ENCODE measurements at places on chromosomes 2 and 18.

DNA sequence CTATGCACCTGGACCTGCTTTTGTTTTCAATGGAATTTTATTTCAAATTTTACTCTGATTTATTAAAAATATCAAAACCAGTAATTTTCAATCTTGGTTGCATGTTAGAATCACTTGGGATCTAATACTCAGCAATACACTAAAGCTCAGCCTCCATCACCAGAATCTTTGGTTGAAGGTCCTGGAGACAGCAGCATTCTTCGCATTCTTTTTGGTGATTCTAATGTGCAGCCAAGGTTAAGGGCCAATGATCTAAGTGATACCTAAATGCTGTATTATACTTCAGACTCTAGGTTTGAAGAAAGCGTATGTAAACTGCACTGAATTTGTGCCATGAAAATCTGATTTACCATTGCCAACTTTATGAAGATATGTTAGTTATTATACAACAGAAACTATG is 493.1 kb downstream of the XIRP2 start:
- DNase-seq, result no peak

- no peak for DNase-seq
Measured at GRCh38 chr18:79911344-79912270, 39.8 kb downstream of the SLC66A2 start.

- DNase-seq, result no peak
Measured at GRCh38 chr18:11411048-11411447, 198.3 kb upstream of the SLC35G4 start.

DNA sequence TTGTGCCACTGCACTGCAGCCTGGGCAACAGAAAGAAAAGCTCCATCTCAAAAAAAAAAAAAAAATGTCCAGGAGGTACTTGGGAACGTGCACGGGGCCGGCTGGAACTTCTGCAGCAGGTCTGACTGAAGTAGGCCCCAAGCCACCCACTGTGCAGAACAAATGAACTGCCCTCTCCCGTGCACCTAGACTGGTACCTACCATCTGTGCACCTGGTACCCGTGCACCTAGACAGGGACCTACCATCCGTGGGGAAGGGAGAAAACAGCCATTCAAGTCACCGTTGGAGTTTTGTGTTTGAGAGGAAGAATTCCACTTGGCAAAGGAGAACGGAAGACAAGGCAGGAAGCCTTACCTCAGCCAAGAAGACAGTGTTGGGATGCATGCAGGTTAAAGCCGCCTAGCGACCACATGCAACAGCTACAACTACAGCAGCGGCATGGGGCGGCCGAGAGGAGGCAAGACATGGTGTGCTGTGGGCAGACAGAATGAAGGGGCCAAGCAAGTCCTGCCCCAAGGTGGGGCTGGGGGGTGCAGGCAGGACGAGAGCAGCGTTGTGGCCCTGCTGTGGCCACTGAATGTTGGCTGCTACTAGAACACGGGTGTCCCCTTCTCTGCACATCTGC is 16.1 kb downstream of the ST3GAL5 start:
- DNase-seq, result no peak

DNA sequence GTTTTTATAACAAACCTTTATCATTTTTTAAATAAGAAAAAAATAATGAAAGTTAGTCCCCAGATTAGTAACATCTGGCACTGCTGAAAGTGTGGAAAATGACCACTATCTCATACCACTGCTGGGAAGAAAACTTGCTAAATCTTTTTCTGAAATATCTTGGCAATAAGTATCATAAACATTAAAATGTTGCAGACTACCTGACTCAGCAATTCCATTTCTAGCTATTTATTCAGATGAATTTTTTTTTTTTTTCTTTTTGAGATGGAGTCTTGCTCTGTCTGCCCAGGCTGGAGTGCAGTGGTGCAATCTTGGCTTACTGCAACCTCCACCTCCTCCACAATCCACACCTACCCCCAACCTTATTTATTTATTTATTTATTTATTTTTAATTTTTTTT is 35.3 kb upstream of the SOS1 start:
- DNase-seq, result no peak

DNA sequence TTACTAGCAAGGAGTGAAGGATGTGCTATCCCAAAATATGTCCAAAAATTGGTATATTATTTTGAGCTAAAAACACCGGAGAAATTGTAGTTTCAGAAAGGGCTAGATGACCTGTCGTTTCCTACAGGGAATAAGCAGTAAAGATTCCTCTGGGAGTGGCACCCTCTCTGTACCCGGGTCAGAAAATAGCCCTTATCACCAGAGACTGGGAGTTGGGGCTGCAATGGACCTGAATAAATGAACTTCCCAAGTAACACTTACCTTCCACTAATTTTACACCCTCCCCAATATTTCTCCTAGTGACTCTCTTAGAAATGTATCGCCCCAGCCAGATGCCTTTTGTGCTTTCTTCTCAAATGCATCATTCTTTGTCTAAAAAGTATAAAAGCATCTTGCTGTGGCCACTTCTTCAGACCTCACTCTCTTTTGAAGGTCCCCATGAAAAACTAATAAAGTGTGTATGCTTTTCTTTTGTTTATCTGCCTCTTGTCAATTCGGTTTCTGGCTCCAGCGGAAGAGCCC is 734 bp upstream of the RMC1 start:
- no peak for DNase-seq

DNA sequence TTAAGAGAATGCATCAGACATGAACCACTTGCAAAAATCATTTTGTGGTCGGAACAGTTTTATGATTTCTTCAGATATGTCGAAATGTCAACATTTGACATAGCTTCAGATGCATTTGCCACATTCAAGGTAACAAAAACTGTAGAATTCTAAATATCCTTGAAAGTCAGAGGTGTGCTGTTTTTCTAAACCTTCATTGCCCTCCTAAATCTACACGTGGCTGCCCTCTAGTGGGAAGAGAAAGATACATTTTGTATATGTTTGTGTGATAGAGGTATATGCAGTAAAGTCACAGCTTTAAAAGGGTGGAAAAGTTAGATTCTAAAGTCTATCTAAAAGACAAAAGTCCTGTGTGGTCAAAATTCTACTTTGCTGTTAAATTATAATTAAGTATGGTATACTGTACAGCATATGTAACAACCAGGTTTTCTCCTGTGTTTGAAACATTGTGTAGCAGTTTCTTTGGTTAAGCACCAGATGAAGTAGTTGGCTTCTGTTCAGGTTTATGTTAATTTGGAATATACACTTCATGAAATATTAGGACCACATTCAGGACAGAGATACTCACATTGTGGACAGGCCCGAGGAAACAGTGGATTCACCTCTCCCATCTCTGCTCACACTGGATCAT is 65.9 kb upstream of the ITM2C start:
- DNase-seq, result peak; percentile 51

- DNase-seq, result no peak
Measured at GRCh38 chr18:3397031-3397750, 52.8 kb upstream of the TGIF1 start.

DNA sequence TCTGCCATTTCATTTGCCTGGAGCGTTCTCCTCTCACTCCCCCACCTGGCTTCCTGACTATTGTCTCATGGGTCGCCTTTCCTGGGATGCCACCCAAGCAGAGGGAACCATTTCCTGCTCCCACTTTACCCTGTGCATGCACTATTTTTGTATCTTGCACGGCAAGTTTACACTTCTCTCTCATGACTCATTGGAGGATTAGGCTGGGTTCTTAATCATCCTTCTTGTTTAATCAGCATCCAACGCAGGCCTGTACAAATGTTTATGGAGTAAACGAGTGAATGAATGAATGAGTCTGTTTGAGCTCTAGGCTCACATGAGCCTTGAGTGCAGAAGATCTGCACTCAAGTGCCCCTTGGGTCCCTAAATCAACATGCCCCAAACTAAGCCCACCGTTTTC is 3.8 kb upstream of the ARHGAP25 start:
- DNase-seq, result no peak

DNA sequence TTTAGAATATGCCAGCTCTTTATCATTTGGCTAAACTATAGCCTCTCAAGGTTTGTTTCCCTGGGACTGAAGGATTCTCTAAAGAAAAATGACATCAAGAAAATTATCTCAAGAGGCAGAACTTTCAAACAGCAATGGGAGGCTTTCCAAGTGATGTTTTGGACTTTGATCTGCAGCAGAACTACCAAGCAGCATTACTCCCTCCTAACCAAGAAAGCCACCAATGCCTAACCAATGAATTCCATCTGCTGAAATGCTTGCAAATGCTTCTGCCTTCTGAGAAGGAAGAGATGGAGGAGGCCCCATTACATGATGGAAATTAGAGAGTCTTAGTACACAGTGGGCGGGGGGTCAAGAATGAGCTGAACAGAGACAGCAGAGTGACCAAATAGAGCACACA is 95.1 kb upstream of the SLC35G4 start:
- no peak for DNase-seq

DNA sequence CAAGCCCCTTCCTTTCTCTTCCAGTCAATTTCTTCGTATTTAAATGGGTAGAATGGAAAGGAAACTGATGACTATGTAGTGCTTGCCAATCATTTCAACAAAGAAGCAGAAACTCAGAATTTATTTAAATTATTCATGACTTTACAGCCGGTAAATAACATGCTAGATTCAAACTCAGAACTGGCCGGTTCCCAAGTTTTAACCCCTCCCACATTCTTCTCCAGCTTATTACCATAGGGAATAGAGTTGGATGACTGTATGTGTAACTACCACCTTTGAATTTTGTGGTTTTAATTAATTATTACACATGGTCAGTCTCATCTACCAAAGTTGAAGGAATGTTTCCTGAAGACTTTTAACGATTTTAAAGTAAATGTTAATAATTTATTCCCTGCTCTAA is 819.3 kb upstream of the LRATD1 start:
- no peak for DNase-seq

GRCh38 chr2:232925153-232925820 is 55.2 kb downstream of the SNORC start:
- no peak for DNase-seq

- DNase-seq, result no peak
Measured at GRCh38 chr18:73549236-73549635, 598.4 kb downstream of the FBXO15 start.

- DNase-seq, result no peak
Measured at GRCh38 chr18:23547306-23547705, 39.0 kb downstream of the NPC1 start.

GRCh38 chr2:15145046-15145817 is 415.9 kb downstream of the NBAS start:
- no peak for DNase-seq

GRCh38 chr2:161164161-161164560 is 3.9 kb downstream of the TANK start:
- DNase-seq, result no peak

- DNase-seq, result no peak
Measured at GRCh38 chr2:63658176-63658968, 69.6 kb downstream of the MDH1 start.

DNA sequence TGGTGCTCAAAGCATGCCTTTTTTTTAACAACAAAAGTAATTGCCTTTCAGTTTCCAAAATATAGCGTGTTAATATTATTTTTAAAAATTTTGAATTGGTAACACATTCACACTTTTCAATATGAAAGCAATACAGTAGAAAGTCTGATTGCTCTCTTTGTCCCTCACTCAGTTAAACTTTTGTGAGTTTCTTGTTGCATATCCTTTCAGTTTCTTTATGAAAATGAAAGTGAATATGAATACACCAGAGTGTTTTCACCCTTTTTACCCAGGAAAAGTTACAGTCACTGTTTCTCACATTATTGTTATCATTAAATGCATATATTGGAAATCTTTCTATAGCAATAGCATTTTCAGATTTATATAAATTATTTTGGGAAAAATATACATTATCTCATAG is 377.4 kb upstream of the CRIM1 start:
- DNase-seq, result no peak

Measured in naive thymus-derived CD4-positive, alpha-beta T cell (primary cell).